GM23338 (cell line): ENCODE measurements at places on chromosomes 6 and 20. TPM values are rescaled to one million over a fixed set of nuclear protein-coding genes. Genes with fewer than 3 reads are reported as not detected.
A peak's percentile ranks its signal among the peaks of the same experiment; 100 is the strongest.

GRCh38 chr20:47559141-47559540 lies 57.5 kb downstream of the NCOA3 start:
- no peak for DNase-seq

The PRND gene
- total RNA-seq: 0.10 TPM in 1 of 2 replicates, not detected in the other

DNA sequence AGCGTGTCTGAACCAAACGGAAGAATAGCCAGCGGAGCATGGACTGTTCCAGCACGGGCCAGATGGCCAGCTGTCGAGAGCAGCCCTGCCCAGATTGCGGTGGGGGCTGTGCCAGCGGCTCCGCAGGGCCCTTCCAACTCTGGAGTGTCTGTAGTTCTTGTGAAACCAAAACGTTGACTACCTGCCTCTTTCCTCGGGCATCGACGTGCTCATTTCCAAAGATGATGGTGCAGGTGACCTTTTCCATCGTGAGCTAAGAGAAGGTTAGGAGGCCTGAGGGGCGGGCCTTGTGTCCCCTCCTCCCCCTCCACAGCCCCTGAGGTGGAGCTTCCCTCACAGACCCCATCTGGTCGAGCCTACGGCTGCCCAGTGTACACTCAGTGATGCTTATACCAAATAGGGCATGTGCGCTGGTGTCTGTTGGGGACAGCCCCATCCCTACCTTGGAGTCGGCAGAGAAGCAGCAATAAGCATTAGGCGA lies 12.9 kb upstream of the C20orf144 start:
- no peak for DNase-seq

DNA sequence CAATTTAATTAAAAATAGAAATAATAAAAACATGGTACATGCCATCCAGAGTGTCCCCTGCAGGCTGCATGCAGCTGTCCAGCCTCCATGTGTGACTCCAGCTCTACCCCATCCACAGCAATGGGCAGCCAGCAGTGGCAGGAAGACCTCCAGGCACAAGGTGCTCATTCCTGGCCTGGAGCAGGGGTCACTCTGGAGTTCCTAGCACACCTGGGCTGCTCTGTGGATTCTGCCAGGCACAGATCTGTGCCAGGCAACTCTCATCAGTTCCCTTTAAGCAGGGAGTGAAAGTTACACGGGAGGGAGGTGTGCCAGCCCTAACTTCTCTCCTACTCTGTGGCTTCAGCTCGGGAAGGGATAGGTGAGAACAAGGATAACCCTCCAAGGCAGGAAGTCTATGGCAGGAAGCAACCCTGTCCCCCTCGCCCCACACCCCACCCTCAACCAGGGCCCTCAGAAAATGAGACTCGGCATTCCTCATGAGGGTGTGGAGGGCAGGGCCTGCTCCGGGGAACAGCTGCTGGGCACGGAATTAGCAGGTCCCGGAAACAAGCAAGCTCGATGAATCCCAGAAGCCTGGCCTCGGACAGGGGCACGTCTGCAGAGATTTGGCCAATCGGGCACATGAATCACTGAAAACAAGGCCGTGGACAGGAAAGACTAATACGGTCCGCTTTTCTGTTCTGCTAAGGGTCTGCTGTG lies 10.0 kb downstream of the JPH2 start:
- DNase-seq: peak; percentile 46

The MOG gene
- total RNA-seq: 0.74 and 2.5 TPM in 2 replicates

The DTD1 gene
- total RNA-seq: 69.8 and 82.7 TPM in 2 replicates

GRCh38 chr20:3077618-3078134 lies 6.3 kb downstream of the OXT start:
- DNase-seq: no peak

- peak; percentile 85 for DNase-seq
Observed at GRCh38 chr6:16331384-16332174, 93.2 kb downstream of the GMPR start.

DNA sequence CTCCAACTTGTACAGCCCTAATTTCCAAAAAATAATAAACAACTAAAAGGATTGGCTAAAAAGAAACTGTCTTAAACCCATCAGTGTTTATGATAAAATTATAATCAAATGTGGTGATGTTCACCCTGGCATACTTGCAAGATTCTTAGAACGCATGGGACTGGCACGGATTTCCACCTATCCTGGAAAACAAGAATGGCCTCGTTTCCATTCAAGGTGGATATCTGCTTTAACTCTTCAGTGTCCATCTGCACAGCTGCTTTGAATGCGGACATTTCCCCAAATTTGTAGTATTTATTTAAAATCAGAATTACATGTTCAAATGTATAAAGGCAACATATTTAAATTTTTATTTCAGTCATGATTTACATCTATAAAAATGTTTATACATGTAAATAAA lies 4.2 kb downstream of the CNR1 start:
- DNase-seq: no peak

- DNase-seq: no peak
Observed at GRCh38 chr6:40442591-40442990, 144.6 kb downstream of the LRFN2 start.

GRCh38 chr6:148720897-148721296 lies 25.9 kb upstream of the UST start:
- DNase-seq: no peak

DNA sequence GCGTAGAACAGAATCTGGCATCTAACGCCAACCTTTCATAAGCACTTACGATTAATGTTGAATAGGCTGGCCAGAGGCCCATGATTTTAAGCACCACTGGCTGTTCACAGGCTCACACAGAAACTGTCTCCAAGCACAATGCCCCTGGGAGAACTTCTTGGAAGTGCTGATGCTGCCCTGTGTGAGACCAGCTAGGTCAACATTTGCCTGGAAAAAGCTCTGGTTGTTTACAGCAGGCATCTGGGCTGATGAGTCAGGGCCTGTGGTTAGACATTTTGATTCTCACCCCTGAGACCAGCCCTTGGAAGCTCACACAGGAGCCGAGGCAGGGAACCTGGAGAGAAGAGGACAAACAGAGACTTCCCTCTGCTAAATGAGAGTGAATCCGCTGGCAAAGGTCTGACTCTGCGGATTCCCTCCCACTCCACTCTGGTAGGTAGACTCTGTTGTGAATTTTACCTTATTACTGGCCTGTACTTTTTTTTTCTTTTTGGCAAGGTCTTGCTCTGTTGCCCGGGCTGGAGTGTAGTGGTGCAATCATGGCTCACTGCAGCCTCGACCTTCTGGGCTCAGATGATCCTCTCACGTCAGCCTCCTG lies 6.8 kb upstream of the SULF2 start:
- no peak for DNase-seq

DNA sequence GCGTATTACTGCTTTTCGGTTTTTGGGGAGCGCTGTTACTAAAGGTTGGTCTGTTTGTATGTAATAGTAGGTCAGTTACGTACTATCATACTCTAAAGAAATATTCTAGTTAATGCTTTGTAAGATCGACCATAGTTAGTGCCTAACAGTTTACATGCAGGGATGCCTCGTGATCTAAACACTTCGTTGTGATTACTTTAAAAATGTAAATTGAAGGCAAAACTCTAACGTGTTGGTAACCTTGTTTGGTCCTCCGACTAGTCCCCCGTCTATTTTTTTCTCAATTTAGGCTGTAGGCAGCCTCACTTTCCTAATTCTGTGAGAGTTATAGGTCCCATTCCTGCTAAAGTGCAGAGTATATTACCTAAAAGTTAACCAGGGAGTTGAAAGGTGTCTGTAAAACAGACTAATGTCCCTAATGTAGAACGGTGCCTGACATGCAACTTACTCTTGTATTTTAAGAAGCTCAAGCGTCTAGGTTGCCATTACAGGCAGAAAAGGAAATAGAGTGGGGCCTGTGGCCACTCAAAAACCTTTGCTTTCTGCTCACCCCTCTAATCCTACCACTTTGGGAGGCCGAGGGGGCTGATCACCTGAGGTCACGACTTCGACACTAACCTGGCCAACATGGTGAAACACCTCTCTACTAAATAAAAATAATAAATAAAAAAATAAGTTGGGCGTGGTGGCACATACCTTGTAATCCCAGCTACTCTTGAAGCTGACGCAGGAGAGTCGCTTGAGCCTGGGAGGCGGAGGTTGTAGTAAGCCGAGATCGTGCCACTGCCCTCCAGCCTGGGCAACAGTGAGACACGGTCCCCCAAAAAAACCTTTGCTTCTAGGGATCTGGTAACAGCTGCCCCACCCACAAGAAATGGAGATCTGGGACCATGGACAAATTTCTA lies 37.8 kb downstream of the HFE start:
- DNase-seq: no peak

GRCh38 chr20:59322585-59323454 lies 22.4 kb downstream of the EDN3 start:
- no peak for DNase-seq

DNA sequence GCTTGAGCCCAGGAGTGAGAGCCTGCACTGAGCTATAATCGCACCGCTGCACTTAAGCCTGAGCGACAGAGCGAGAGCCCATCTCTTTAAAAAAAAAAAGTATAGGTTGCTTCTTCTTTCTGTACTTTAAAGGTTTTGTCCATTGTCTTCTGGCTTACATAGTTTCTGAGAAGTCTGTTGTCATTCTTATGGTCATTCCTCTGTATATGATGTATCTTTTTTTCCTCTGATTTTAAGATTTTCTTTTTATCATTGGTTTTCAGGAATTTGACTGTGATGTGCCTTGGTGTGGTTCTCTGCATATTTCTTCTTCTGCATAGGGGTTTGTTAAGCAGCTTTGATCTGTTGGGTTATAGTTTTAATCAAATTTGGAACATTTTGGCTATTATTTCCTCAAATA lies 29.1 kb downstream of the QRSL1 start:
- DNase-seq: no peak

The LHFPL5 gene
- not detected in 2 replicates for total RNA-seq

GRCh38 chr6:161233986-161234661 lies 39.7 kb downstream of the AGPAT4 start:
- DNase-seq: no peak

- DNase-seq: no peak
Observed at GRCh38 chr6:125445054-125445453, 143.3 kb upstream of the HDDC2 start.

DNA sequence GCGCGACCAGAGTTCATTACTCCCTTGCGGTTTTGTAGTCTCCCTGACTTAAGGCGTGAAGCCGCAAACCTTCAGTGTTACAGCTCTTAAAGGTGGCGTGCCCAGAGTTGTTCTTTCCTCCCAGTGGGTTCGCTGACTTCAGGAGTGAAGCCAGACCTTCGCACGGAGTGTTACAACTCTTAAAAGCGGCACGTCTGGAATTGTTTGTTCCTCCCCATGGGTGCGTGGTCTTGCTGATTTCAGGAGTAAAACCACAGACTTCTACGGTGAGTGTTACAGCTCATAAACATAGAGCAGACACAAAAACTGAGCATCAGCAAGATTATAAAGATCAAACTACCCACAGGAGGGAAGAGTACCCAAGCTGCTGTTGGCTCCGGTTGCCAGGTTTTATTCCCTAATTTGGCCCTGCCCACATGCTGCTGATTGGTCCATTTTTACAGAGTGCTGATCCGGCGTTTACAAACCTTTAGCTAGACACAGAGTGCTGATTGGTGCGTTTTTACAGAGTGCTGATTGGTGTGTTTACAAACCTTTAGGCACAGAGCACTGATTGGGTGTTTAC lies 10.4 kb downstream of the TMEM14C start:
- peak; percentile 32 for DNase-seq

DNA sequence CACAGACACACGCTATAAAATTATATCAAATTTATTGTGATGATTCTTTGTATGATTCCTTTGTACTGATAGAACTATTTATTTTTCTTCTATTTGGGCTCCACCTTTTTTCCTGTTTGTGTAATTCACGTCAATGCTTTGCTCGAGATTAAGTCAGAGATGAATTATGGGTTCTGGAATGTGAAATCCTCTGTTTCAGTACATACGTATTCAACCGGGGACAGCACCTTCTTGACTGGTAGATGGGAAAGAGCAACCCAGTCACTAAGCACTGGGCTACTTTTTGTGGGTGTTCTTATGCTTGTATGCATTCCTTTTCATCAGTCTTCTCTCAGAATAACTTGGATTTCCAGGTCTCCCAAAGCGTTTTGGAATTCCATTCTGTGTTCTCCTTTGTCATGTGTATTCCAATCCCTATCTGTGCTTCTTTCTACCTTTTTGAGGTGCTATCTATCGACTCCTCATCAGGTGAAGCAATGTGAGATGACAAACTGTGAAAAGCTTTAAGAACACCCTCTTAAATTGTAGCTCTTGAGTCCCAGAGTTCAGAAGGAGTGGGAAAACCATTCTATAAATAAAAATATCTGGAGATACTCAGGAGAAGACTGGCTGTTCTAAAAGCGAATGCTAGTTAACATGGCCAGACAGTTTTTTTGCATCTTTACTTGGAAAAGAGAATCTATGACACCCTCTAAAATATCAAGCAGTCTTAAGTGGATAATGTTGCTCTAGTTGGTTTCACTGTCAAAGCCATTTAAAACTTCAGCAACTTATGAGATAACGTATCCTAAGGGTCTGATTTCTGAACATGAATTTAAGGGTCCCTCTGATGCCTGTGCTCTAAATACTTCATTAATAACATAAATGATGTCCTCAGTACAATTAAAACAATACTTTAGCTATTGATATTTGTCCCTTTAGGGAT lies 197.7 kb upstream of the PREP start:
- peak; percentile 44 for DNase-seq

DNA sequence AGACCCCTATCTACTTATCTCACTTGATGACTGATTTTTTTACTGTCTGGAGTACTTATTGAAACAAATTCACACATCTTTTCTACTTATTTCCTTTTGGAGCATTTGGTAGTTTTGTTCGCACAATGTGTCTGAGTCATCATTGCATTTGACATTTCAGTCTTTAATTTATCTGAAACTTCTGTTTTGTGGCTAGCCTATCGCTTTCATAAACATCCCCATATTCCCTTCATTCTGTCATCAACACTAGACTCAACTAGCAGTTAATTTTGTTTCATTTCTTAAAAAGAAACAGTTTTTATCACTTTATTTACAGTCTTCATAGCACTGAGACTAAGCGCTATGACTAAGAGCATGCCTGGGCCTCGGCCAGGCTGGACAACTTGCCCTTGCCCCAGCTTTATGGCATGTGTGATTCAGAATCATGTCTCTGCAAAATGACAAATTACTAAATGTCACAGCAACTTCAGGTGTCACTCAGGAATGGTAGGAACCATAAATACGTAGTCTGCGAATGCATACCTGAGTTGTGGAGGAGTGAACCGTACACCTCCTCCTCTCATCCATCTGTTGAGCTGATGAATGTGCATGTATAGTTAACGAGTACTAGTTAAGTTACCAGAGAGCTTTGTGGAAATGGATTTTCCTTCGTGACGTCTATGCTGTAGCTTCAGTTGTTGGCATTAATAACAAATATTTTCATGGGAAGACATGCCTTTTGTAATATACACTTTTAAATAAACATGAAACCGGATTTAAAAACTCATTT lies 16.2 kb downstream of the L3MBTL3 start:
- no peak for DNase-seq

- peak; percentile 82 for DNase-seq
Observed at GRCh38 chr6:64012351-64013001, 376.9 kb downstream of the PHF3 start.
